ENCODE measurements at places on chromosomes 16 and 17. TPM values are rescaled to one million over a fixed set of nuclear protein-coding genes. Genes with fewer than 3 reads are reported as not detected.

The CHP2 gene
- total RNA-seq, result not detected

The TBC1D3B gene
- 4.3 TPM for total RNA-seq

The ASIC2 gene
- total RNA-seq, result 0.11 TPM

GRCh38 chr17:78958641-78959127 is 21.0 kb downstream of the LGALS3BP start:
- DNase-seq, result peak; percentile 42
